GM10248 (cell line): ENCODE measurements at places on chromosomes 12 and 14.

DNA sequence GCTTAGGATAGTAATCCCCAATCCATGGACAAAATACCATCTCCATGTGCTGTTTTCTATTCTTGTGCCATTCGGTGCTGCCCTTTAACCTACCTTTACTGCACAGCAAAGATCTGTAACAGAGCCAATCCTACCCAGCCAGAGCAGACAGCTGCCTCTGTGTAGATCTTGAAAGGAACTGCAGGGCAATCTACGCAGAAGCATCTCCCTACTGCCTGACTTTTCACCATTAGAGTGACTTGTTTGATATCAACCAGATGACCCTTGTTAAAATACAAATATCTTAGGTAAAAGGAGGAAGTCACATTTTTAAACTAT, 33.9 kb upstream of the PPM1A start:
- no peak for DNase-seq

- no peak for DNase-seq
Measured at GRCh38 chr12:53941750-53942149, 3.1 kb downstream of the HOXC13 start.

- no peak for DNase-seq
Measured at GRCh38 chr14:55126932-55127459, 2.1 kb upstream of the LGALS3 start.

- DNase-seq = no peak
Measured at GRCh38 chr14:103356024-103356682, 22.1 kb downstream of the EIF5 start.

DNA sequence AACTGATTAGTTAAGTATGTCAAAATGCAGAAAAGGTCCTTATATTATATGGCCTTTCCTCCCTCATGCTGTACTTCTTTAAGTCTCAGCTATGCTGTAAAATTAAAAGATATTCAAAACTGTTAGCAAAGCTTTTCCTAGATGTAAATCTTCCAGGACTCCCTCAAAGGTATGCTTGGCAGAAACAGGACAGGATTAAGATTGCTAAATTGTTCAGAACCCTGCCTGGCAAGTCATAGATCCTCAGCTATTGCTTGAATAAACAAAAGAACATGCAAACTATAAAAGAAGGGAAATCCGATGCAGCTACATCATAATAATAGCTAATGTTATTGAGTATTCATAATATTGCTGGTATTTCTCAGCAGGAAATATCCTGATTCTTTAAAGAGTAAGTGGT, 322.6 kb downstream of the CCDC91 start:
- no peak for DNase-seq

- DNase-seq = no peak
Measured at GRCh38 chr12:1184402-1184801, 193.4 kb downstream of the ERC1 start.

- DNase-seq = no peak
Measured at GRCh38 chr12:119157978-119158377, 20.8 kb upstream of the HSPB8 start.

- no peak for DNase-seq
Measured at GRCh38 chr14:70857496-70857890, 48.2 kb upstream of the MAP3K9 start.

DNA sequence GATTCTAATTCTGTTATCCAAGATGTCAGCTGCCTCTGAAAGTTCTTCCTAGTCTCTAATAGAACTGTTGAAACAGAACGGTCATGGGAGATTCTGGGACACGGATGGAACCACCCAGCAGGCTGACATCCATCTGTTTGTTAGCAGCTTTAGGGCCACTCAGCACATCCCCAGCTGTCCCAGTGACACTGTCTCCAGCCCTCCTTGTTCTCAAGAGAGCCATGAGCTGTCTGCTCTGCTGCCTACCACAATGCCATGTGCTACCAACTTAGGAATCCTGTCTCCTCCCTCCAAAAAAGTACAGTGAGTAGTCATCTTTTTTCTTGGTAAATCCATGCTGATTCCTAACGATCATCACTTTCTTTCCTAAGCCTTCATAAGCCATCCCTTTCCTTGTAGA, 130.5 kb downstream of the ZFP36L1 start:
- no peak for DNase-seq

- DNase-seq = no peak
Measured at GRCh38 chr12:117101953-117102799, 3.0 kb upstream of the TESC start.

- DNase-seq = no peak
Measured at GRCh38 chr14:61524211-61524806, 171.0 kb upstream of the HIF1A start.

- DNase-seq = no peak
Measured at GRCh38 chr14:25381498-25381897, 331.6 kb upstream of the STXBP6 start.

DNA sequence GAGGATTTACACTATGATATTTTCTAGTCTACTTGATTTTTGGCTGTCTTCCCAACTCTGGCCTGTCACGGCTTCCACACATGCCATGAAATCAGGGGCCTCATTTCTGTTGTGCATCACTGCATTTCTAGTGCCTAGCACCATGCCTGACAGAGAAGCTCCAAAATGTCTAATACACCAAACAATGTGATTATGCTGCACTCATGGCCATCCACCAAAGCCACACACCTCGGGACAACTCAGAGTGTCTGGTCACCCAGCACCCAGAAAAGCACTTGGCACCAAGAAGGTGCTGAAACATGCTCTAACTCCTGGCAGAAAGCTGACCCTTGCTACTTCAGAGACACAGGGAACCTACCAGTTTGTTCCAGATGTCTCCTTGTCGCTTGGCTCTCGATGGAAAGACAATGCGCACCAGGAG, 11.3 kb downstream of the GCN1 start:
- no peak for DNase-seq

- no peak for DNase-seq
Measured at GRCh38 chr14:55454264-55455002, 14.0 kb upstream of the TBPL2 start.

DNA sequence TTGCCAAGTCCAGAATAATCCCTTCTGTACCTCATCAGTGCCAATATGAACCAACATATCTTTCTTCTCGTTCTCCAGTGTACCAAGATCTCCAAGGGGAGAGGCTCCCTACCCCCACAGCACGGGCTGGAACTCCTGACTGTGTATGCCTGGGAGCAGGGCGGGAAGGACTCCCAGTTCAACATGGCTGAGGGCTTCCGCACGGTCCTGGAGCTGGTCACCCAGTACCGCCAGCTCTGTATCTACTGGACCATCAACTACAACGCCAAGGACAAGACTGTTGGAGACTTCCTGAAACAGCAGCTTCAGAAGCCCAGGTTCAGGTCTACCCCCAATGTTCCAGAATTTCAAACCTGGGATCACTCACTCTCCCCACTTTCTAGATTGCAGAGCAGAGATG, 10.5 kb upstream of the OAS2 start:
- peak; percentile 3 for DNase-seq

GRCh38 chr12:120628919-120629318, 11.5 kb upstream of the CABP1 start:
- no peak for DNase-seq

- no peak for DNase-seq
Measured at GRCh38 chr12:7868391-7868790, 4.3 kb downstream of the SLC2A14 start.

- DNase-seq = no peak
Measured at GRCh38 chr14:50823051-50823761, 7.8 kb downstream of the NIN start.

- DNase-seq = no peak
Measured at GRCh38 chr14:83975435-83975834, 1554.5 kb upstream of the FLRT2 start.

- DNase-seq = no peak
Measured at GRCh38 chr12:57138526-57139272, 8.7 kb downstream of the LRP1-AS start.

GRCh38 chr12:106831699-106832098, 57.2 kb downstream of the RIC8B start:
- no peak for DNase-seq

DNA sequence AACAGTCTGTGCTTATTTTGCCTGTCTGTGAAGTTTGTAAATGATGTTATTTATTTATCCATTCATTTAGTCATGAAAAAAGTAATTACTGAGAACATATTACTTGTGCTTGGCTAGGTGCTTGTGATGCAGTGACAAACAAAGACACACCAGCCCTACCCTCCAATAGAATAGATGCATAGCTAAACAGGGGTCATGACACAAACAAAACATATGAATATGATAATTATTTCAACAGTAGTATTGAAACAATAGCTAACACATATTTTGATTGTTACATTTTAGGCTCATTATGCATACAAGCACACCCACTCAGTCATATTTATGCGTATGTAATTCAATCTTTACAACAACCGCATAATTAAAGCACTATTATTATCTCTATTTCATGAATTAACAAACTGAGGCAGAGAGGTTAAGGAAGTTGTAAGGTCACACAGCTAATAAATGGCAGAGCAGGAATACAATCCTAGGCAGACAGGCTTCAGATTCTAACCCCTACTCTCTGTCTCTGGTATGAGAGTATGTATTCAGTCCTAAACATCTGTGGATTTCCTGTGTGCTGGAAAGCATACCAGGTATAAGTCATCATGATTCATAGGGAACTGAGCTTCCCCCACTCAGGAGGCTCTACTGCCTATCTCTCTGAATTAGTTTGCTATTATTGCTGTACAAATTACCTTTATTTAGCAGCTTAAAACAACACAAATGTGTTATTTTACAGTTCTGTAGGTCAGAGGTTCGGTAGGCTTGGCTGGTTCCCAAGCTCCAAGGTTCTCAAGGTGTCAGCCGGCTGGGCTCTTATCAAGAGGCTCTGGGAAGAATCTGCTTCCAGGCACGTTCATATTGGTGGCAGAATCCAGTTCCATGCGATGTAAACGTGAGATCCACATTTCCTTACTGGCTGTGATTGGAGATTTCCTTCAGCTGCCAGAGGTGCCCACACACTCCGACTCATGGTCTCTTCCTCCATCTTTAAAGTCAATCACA, 509.4 kb downstream of the GALC start:
- DNase-seq = no peak

- no peak for DNase-seq
Measured at GRCh38 chr12:20505056-20505455, 136.7 kb downstream of the PDE3A start.

DNA sequence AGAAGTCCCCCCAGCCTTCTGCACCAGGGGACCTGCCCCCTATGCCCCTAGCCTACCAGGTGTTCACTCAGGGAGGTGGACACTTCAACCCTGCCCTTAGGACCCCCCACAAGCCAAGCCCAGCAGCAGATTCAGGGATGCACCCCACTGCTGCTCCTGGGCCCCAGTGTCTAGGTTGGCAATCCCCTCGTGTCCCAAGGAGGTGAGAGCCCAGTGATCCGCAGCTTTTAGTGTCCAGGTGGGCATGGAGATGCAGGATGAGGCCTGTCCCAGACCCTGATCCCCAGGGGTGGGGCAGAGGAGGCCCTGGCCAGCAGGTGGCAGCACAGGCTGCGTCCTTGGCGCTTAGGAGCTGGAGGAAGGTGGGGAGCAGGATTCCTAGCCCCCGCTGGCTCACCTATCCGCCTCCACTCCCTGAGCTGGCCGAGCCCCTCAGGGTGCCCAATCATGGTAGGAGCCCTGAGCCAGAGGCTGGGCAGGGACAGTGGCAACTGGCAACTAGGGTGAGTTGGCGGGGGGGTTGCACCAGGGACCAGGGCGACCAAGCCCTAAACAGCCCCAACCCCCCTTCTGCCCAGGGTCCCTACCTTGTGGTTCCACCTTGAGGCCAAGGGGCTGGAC, 4.1 kb downstream of the CKB start:
- peak; percentile 85 for DNase-seq

GRCh38 chr12:68331869-68332727, at the start of gene MDM1:
TSS of gene MDM1 (minus strand) at chr12:68332362. CDS start at chr12:68332245, 117 bp downstream.
- DNase-seq = peak; percentile 97

GRCh38 chr14:53620317-53620716, 336.3 kb downstream of the BMP4 start:
- DNase-seq = no peak

DNA sequence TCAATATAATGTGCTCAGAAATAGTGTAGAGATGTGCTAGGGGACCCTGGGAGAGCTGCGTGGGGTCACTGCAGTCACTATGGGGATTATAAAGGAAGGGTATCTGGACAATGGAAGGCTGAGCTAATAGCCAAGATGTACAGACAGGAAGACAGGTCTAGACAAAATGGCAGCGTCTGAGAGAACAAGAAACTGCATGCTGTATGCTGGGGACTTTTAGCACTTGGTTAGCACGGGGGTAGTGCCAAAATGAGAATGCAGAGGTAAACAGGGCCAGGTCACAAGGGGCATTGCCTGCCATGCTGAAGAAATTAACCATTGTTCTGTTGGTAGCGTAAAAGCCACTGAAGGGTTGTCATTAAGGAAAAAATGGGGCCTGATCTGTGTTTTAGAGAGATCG, 308.2 kb downstream of the EMP1 start:
- no peak for DNase-seq

DNA sequence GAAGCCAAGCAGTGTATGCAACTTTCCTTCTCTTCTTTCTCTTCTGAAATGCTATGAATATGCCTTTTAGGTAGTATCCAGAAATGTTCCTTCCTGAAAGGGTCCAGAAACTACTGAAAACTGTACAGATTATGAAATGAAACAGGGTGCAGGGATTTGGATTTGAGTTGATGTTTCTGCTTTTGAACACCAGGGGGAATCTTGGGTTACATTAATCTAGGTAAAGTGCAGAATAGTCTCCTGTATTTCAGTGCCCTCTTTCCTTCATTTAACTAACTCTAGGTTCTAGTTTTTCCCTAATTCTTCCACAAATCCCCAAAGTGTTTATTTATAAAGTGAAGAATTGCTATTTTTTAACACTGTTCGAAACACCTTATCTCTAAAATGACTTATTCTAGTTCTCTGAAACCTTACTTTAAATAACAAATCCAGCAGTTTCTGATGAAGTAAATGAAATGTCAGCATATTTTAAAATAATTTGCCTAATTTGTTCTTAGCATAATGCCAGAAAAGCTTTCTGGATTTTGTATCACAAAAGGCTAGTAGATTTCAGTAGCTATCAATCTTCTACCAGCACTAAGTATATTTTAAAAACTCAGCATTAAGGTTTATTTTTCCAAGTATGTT, 111.9 kb downstream of the LRRK2 start:
- DNase-seq = peak; percentile 30

- no peak for DNase-seq
Measured at GRCh38 chr14:98945611-98946570, 326.1 kb downstream of the BCL11B start.

GRCh38 chr12:96233939-96234461, 39.8 kb downstream of the ELK3 start:
- DNase-seq = no peak

DNA sequence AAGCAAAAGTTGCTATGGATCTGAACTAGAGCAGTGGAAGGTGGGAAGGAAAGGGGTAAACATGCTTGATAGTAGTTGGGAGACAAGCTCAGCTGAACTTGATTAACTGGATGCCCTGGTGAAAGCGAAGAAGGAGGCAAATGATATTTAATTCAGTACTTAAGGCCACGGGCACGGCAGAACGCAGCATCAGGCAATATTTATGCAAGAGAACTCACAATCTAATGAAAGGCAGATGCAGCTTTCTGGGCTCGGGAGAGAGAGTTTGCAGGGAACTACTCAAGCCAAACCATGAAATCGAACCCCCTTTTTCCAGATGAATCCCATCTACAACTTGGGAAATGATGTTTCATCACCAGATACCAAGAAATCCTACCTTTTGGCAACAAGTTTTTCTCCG, 3.5 kb upstream of the CNIH1 start:
- DNase-seq = no peak
